ENCODE measurements at places on chromosomes 12 and 14. TPM values are rescaled to one million over a fixed set of nuclear protein-coding genes. Genes with fewer than 3 reads are reported as not detected.

Gene SMOC1
- 0.90 TPM for total RNA-seq

- H3K36me3 ChIP-seq: no peaks in the 10 kb centered on the region
- peaks cover 3% of the 10 kb centered on the region for H3K4me1 ChIP-seq
- DNase-seq: peak; percentile 99
- no peak overlapping the region for H3K27ac ChIP-seq
- no peak overlapping the region for H3K4me3 ChIP-seq
Measured at GRCh38 chr12:112347581-112347982, 34.6 kb downstream of the HECTD4 start.

- H3K36me3 ChIP-seq: no peaks in the 10 kb centered on the region
- H3K4me3 ChIP-seq: no peak overlapping the region
- H3K4me1 ChIP-seq: no peaks in the 10 kb centered on the region
- H3K27ac ChIP-seq: no peak overlapping the region
- H3K27me3 ChIP-seq: no peaks in the 10 kb centered on the region
Measured at GRCh38 chr12:85029456-85029855, 6.6 kb downstream of the TSPAN19 start.

- no peaks in the 10 kb centered on the region for H3K36me3 ChIP-seq
- no peaks in the 10 kb centered on the region for H3K4me1 ChIP-seq
- no peak overlapping the region for H3K27ac ChIP-seq
- no peak overlapping the region for H3K4me3 ChIP-seq
- DNase-seq: no peak
Measured at GRCh38 chr14:81033698-81034240, 78.3 kb downstream of the TSHR start.

DNA sequence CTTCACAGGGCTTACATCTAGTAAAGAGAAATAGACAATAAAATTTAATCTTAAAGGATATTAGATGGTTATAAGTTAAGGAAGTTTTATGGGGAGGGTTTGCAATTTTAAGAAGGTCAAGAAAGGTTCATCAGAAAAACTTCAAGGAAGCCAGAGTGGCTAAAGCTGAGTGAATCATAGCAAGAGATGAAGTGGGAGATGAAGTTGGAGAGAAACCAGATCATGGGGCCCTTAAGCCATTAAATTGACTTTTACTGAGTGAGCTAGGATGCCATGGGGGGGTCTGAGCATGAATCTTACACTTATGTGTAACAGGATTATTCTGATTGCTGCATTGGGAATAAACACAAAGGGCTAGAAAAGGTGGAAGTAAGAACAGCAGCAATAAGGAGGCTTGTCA lies 189.2 kb downstream of the LRIG3 start:
- H3K4me3 ChIP-seq: no peak overlapping the region
- H3K27me3 ChIP-seq: no peaks in the 10 kb centered on the region
- no peak for DNase-seq
- peaks cover 2% of the 10 kb centered on the region for H3K4me1 ChIP-seq
- no peak overlapping the region for H3K27ac ChIP-seq
- H3K36me3 ChIP-seq: no peaks in the 10 kb centered on the region

Gene ATP23
- 7.2 TPM for total RNA-seq

DNA sequence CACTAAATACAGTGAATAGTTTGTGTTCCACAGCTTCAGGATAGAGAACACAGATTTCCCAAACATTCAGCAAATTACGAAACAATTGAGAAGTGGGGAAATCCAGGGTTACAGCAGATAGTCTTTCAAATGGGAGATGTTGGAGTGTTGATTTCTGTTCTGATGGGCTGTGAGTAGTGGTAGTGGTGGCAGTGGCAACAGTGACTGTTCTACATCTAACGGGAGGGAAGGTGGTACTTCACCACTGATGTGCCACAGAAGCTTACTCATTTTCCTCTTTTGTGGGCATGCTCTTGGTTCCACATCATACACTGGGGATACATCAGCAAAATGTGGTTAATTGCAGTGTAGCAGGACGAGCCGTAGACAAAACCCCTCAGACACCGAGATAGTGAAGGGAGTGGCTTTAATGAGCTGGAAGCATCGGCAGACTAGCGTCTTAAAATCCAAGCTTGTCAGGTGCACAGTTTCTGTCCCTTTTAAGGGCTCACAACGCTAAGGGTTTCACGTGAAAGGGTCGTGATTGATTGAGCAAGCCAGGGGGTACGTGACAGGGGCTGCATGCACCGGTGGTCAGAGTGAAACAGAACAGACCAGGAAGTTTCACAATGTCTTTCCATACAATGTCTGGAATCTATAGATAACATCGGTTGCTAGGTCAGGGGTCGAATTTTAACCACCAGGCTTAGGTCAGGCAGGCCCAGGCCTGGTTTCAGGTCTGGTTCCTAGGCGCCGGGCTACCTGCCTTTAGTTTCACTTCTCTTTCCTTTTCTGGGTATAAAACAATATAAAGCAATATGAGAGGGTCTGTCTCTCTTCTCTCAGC lies 330.6 kb upstream of the FBXO33 start:
- no peak for DNase-seq
- no peaks in the 10 kb centered on the region for H3K36me3 ChIP-seq
- no peaks in the 10 kb centered on the region for H3K27me3 ChIP-seq
- H3K4me3 ChIP-seq: no peak overlapping the region
- no peak overlapping the region for H3K27ac ChIP-seq
- no peaks in the 10 kb centered on the region for H3K4me1 ChIP-seq

Gene ZCRB1
- 28.1 TPM for total RNA-seq

GRCh38 chr12:114809097-114809496 lies 125.1 kb upstream of the TBX3 start:
- H3K36me3 ChIP-seq: no peaks in the 10 kb centered on the region
- DNase-seq: no peak
- no peak overlapping the region for H3K27ac ChIP-seq
- H3K4me1 ChIP-seq: peaks cover 5% of the 10 kb centered on the region
- no peaks in the 10 kb centered on the region for H3K27me3 ChIP-seq

DNA sequence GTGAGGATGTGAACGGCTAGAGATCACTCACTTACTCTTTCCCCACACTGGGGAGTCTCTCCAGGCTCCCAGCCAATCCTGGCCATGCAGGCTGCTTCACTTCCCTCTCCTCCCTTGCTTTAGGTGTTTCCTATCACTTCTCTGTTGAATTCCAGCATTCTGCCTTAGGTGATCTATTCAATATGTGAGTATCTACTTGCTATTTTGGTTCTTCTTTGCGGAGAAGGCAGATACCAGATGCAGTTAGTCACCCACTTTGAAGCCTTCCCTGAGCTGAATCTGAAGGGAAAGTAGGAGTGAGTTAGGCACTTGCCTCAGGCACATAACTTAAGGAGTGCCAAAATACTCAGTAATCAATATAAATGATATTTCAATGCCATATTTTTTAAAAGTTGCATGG lies 36.0 kb upstream of the FAR2 start:
- no peak overlapping the region for H3K4me3 ChIP-seq
- no peaks in the 10 kb centered on the region for H3K27me3 ChIP-seq
- H3K4me1 ChIP-seq: no peaks in the 10 kb centered on the region

DNA sequence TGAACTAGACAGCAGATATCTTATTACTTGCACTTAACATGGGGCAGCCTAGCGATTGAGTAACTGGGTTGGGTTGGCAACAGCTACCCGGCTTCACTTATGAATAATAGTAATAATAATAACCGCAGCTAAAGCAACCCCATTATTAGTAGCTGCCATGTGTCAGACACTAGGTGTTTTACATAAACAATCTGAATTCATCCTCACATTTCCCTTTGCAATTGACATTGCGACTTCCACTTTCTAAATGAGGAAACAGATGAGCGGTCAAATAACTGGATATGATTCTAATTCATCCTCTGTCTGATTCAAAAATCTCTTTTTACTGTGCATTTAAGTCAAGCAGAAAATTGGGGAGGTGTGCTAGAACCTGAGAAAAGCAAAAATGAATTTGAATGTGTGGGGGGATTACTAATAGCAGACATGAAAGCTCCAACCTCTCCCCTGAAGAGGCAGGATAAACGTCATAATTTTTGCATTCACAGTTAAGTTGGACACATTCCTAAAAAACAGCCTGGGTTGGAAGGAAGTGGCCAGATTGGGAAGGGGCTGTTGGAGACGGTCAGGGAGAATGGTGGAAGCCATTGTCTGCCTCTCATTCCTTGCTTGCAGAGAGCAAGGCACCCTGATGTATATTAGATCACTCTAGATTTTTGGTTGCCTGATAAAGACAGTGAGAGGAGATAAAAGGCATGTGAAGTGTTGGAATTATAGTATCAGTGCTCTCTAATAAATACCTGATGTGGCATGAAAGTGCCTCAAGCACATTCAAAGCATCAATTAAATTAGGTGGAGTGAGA lies 13.1 kb downstream of the EMP1 start:
- no peak overlapping the region for H3K4me3 ChIP-seq
- H3K27me3 ChIP-seq: no peaks in the 10 kb centered on the region
- H3K36me3 ChIP-seq: peaks cover 19% of the 10 kb centered on the region

DNA sequence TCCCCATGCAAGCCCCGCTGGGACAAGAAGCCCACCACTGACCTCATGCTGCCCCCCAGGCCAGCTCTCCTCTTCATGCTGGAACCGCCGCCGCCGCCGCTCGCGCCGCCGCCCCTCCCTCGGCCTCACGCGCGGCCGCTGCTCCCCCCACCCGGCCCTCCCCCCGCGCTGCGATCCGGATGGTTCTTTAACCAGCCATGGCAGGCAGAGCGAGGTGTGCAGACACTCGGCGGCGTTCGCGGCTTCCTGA lies at the start of gene DCAF5:
DCAF5 (minus strand) TSS at position 218 of the 250 bp plus-strand sequence; CDS start at position 77, 141 bp downstream.
- H3K27me3 ChIP-seq: no peaks in the 10 kb centered on the region
- no peak for DNase-seq
- peaks cover 8% of the 10 kb centered on the region for H3K4me1 ChIP-seq
- H3K27ac ChIP-seq: peak within 1 kb of the TSS; percentile 95

- no peak overlapping the region for H3K4me3 ChIP-seq
- peaks cover 5% of the 10 kb centered on the region for H3K27me3 ChIP-seq
- H3K4me1 ChIP-seq: no peaks in the 10 kb centered on the region
Measured at GRCh38 chr12:124049451-124050094, 76.6 kb downstream of the ZNF664 start.

DNA sequence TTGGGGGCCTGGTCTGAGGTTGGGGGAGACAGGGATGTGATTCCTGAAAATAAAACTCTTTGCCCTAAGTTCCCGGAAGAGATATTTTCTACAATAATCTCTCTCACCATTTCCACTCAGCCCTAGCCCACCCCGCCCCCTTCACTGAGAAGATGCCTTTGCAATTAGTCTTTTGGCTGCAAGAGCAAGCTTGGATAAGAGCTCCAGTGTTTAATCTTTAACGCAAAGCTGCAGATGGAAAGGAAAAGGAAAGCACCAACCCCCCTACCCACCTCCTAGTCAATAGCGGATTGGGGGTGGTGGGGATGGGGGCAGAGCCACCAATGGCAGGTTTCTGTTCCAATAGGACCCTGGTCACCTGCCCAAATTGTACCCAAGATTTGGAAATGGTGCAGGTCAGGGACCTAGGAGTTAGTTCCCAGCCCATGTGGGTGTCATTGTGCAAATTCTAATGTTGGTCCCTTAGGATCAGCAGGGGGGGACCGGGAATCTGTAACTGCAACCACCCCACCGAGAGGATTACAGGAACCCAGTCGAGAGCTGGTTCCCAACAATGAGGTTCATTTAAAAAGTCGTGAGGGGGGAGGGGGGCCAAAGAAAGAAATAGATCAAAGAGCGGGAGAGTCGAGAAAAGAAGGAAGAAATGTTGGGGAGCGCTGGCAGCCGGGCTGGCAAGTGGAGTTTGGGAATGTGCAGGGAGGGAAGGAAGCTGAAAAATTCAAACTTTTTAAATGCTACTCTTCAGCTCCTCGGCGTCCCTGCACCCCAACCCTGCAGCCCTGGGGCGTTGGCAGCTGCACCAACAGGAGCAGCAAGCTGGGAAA lies 1.6 kb downstream of the ZFP36L1 start:
- peak overlapping the region; percentile 98 for H3K27ac ChIP-seq
- H3K4me3 ChIP-seq: peak overlapping the region; percentile 97
- H3K27me3 ChIP-seq: no peaks in the 10 kb centered on the region
- DNase-seq: no peak
- peaks cover 5% of the 10 kb centered on the region for H3K4me1 ChIP-seq

Gene HIGD1C
- total RNA-seq: not detected

GRCh38 chr12:108021949-108022522 lies 107.1 kb upstream of the WSCD2 start:
- no peak for DNase-seq
- H3K4me3 ChIP-seq: no peak overlapping the region
- no peaks in the 10 kb centered on the region for H3K4me1 ChIP-seq

- H3K27me3 ChIP-seq: no peaks in the 10 kb centered on the region
- no peaks in the 10 kb centered on the region for H3K36me3 ChIP-seq
- H3K4me1 ChIP-seq: no peaks in the 10 kb centered on the region
- H3K27ac ChIP-seq: no peak overlapping the region
Measured at GRCh38 chr12:40726366-40726765, 34.1 kb downstream of the CNTN1 start.

DNA sequence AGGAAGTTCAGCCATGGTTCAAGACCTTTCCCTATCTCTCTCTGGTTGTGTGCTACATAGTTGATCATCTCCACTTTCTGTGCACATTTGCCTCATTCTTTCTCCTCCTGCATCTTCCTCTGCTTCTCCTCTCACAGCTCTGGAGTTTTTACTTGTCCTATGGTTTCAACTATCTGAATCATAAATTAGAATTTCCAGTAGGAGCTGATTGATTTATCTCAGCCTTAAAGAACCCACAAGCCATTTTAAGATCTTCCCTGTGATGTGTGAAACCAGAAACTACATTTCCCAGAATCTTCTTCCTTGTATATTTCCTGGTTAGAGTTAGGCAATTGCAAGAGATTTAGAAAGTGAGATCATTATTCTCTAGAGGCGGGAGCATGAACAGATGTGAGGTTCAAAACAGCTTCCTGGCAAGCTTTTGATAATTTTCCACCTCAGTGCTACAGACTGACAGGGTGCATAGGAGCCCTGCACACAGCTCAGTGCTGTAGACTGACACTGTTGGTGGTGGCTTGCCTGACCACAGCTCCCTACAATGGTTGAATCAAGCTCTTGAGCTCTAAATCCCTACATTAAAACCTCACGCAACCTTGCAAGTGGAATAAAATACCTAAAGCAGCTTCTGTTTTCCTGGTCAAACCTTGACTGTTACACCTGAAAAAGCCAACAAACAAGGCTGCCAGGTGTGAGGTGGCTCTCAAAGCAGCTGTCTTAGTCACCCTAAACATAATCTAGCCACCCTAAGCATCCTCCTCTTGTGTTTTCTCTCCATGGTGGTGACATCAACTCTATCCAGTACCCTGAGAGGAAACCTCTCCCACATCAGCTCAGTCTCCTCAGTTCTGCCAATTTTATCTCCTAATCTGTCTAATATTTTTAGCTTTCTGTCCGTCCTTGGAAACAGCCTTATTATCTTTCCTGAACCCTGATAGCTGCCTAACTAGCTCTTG lies 21.5 kb upstream of the IFNG start:
- no peak overlapping the region for H3K27ac ChIP-seq
- no peaks in the 10 kb centered on the region for H3K36me3 ChIP-seq
- no peaks in the 10 kb centered on the region for H3K4me1 ChIP-seq
- no peak for DNase-seq
- H3K27me3 ChIP-seq: no peaks in the 10 kb centered on the region

Gene CCDC60
- total RNA-seq: not detected

All from IMR-90 (cell line).